Fibroblast of the aortic adventitia (primary cell): ENCODE measurements at places on chromosomes 6 and 20. TPM values are rescaled to one million over a fixed set of nuclear protein-coding genes. Genes with fewer than 3 reads are reported as not detected.

Gene TLDC2
- total RNA-seq, result 0.18 TPM in 1 of 2 replicates, not detected in the other

Gene NDRG3
- 15.3 and 23.1 TPM in 2 replicates for total RNA-seq

Gene RSPH3
- total RNA-seq, result 5.2 and 6.4 TPM in 2 replicates

Gene ZBTB9
- total RNA-seq, result 3.8 and 5.5 TPM in 2 replicates

Gene TDRD6
- 0.18 and 1.8 TPM in 2 replicates for total RNA-seq

Gene PAX1
- not detected in 2 replicates for total RNA-seq

Gene SCGN
- total RNA-seq, result not detected in 2 replicates

Gene TMEM151B
- not detected in 2 replicates for total RNA-seq

Gene MLIP
- not detected in 2 replicates for total RNA-seq

Gene NMBR
- total RNA-seq, result not detected in 2 replicates

Gene RUNX2
- 0.74 and 5.8 TPM in 2 replicates for total RNA-seq

Gene GSTA2
- not detected in 2 replicates for total RNA-seq

Gene DNAH8
- 0.08 TPM in 1 of 2 replicates, not detected in the other for total RNA-seq

Gene CALHM4
- total RNA-seq, result not detected in 2 replicates

Gene TP53TG5
- 0.09 TPM in 1 of 2 replicates, not detected in the other for total RNA-seq

Gene OARD1
- 4.6 and 10.8 TPM in 2 replicates for total RNA-seq

Gene CBLN4
- total RNA-seq, result not detected in 2 replicates

Gene CST8
- not detected in 2 replicates for total RNA-seq

Gene XKR7
- not detected in 2 replicates for total RNA-seq

Gene OVOL2
- total RNA-seq, result not detected in 2 replicates

Gene RIMS1
- 0.63 TPM in 1 of 2 replicates, not detected in the other for total RNA-seq

Gene CD93
- 0.27 and 2.0 TPM in 2 replicates for total RNA-seq

Gene CDSN
- total RNA-seq, result not detected in 2 replicates

Gene SH3BGRL2
- 4.1 and 6.6 TPM in 2 replicates for total RNA-seq
